ENCODE measurements at places on chromosomes 7 and 10.

DNA sequence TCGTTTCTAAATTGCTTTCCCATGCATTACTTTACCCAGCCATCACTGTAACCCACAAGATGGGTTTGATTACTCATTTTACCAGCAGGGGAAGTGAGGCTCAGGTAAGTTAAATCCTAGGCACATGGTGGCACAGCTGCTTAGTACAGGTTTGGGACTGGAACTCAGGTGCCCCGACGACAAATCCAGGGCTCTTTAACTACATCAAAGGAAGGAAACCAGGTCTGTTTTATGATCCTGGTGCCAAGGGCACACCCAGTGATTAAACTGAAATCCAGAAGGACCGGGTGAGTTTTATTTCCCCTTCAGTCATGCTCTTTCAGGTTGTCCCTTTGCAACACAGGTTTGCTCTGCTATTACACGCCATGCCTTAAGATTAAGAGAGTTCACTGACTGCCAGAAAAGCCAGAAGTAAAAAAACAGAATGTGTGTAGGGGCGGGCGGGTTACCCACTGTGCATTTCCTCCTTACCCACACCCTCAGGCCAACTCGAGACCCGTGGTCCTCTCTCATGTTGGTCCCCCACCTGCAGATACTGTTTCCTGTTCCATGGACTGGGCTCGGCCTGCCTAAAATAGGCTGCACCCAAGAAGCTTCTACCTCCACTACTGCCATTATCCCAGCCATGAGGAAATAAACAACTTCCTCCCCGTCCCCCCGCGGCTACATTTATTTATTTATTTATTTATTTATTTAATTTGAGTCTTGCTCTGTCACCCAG, 55.1 kb upstream of the KDM7A start:
- no peak for DNase-seq

- no peak for DNase-seq
Observed at GRCh38 chr7:70572571-70572970, 559.4 kb upstream of the GALNT17 start.

DNA sequence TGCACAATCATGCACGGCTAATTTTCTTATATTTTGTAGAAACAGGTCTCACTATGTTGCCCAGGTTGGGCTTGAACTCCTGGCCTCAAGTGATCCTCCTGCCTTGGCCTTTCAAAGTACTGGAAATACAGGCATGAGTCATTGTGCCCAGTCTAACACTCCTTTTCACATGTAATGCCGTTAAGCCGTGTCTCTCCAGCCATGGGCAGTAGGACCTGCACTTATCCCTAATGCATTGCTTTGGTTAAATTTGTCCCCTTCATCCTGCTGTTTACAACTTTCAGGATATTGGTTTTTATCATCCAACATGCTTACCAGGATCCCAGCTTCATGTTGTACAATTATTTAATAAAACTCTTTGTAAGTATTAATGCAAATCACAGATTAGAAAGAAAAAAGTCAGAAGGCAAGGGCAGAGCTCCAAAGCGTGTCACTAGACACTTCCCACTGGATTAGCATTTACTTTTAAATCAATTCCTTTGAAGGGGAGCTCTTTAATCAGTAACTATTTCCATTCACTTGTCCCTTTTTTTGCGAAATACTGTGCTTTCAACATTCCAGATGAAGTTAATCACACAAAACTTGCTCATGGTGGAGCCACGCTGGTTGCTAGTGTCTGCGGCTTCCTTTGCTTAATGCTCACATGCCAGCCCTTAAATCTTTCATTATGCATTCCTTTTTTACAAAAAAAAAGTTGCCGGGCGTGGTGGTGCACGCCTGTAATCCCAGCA, 256.0 kb upstream of the AUTS2 start:
- no peak for DNase-seq

GRCh38 chr7:44587843-44588711, 6.0 kb upstream of the TMED4 start:
- no peak for DNase-seq

DNA sequence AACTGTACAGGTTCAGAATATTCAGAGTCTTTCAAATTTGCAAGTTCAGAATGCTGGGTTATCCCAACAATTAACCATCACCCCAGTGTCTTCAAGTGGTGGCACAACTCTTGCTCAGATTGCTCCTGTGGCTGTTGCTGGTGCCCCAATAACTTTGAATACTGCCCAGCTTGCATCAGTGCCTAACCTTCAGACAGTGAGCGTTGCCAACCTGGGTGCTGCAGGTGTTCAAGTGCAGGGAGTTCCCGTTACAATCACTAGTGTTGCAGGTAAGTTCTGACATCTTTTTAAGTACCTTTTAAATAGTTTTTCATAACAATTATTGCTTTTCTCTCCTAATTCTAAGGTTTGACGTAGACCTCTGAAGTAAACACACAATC, 2.7 kb downstream of the SP4 start:
- no peak for DNase-seq

GRCh38 chr10:104345515-104345914, 7.2 kb upstream of the ITPRIP start:
- no peak for DNase-seq

GRCh38 chr7:115679976-115680375, 350.6 kb downstream of the TFEC start:
- no peak for DNase-seq

GRCh38 chr7:150944066-150945042, 33.8 kb downstream of the KCNH2 start:
- DNase-seq = no peak

GRCh38 chr10:25530306-25530705, 355.5 kb downstream of the GPR158 start:
- no peak for DNase-seq

GRCh38 chr10:99170116-99170675, 65.5 kb downstream of the HPSE2 start:
- no peak for DNase-seq

DNA sequence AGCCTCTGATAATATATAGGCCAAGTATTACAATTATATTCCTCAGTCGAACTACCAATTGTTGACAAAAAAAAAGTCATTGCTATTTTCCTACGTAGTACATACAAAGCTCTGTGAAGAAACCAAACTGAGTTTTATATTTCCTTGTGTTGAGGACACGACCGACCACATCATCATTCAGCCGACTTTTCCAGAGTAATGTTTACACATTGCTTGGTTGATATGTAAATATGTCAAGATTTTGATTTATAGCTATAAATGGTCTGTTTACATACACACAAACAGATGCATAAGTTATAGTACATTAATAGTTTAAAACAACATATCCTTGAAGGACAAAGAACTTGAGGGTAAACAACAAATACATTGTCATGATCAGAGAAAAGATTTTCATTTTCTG, 121.5 kb downstream of the CRPPA start:
- DNase-seq = no peak

DNA sequence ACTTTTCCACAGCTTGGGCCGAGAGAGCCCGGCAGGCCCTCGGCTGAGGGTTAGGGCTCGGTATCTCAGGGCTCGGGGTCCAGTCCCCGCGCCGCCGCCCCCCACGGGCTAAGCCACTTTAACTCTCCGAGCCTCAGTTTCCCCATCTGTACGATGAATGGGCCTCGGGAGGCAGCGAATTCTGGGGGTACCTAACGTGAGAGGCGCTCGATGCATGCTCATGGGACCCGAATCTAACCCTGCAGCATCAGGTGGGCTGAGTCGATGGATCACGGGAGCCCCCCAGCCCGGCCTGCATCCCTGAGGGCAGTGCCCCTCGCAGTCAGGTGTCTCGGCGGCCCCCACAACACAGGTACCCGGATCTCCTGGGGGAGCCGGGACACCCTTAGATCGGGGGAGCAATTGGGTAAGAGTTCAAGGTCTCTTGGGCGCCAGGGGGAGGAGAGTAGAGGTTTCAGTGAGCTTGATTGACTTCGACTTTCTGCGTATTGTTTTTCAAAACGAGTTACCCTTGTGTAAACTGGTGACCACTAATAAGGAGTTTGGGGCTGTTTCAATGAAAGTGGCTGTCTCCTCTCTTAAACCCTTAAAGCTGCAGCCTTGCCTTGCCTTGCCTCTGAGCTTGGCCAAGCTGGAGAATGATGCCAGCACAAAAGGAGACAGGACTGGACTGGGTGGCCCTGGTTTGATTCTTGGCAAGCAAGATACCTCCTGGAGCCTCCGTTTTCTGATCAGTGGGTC, 631 bp downstream of the POR start:
- DNase-seq = no peak

DNA sequence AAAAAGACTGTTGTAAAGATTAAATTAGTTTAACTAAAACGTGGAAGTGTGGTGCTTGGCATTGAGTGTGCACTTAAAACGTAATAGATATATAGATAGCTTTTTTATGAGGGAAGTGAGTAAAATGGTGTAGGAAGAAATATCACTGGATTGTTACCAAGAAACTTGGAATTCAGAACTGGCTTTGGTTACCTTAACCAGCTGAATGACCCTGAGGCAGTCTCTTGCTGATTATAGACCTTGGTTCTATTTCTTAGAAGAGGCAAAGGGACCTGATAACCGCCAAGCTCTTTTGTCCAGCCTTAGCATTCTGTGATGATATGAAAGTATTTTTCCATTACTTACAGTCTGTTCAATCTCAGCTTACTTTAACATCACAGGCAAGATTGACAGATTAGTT, 3.8 kb downstream of the REEP3 start:
- no peak for DNase-seq

DNA sequence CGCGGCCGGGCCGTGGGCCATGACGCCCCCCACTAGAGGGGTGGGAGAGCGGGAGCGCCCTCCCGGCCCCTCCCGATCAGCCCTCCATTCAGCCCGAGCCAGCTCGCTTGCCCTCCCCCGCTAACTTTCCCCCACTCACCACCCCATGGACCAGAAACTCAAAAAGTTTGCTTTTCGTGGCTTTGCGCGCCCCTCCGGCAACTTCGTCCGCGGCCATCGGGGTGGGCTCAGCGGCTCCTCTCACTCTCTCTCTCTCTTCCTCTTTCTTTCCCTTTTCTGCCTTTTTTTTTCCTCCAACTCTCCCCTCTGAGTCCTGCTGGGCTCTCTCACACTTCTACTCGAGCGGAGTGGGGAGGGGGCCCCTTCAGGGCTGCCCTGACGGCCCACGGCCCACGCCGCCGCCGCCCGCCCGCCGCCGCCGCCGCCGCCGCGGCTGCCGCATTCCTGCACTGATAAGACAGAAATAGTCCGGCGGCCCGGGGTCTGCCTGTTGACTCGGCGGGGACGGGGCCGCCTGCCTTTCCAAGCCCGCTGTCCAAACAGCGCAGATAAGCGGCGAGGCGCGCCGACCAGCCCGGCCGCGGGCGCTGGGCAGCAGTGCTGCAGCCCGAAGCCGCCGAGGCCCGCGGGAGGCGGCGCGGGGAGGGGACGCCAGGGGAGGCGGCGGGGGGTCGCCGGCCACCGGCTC, at the start of gene SMARCD3:
SMARCD3 (minus strand) TSS at position 349 of the 688 bp plus-strand sequence; CDS start at position 217, 132 bp downstream.
- no peak for DNase-seq

Measured in pulmonary artery endothelial cell (primary cell).